Activated T-helper 17 cell treated with anti-CD3 and anti-CD28 coated beads, Interleukin-2, amount 50 U/mL, for 72 hours (primary cell): ENCODE measurements at places on chromosomes 4 and X. TPM values are rescaled to one million over a fixed set of nuclear protein-coding genes. Genes with fewer than 3 reads are reported as not detected.
A peak's percentile ranks its signal among the peaks of the same experiment; 100 is the strongest.

Gene MAGIX
- 3.7 TPM for total RNA-seq

GRCh38 chrX:12239356-12240082 is 101.2 kb downstream of the FRMPD4 start:
- ATAC-seq = no peak

DNA sequence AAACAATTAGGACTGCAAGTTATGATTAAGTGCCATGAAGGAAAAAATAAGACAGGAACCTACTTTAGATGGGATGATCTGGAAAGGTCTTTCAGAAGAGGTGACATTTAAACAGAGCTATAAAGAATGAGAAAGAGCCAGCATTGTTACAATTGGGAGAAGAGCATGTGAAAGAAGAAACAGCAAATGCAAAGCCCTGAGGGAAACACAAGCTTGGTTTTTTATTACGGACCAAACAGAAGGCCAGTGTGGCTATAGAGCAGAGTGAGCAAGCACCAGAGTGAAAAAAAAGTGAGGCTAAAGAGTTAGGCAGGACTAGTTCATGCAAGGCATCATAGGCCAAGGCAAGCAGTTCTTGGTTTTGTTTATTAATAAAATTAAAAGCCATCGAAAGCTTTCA is 175.6 kb downstream of the RBMX2 start:
- no peak for ATAC-seq

Gene PITX2
- not detected for total RNA-seq

Gene TAF1
- 31.9 TPM for total RNA-seq

GRCh38 chrX:20477219-20477618 is 210.5 kb upstream of the RPS6KA3 start:
- ATAC-seq = no peak

GRCh38 chr4:183920512-183920911 is 15.4 kb downstream of the STOX2 start:
- ATAC-seq = no peak

DNA sequence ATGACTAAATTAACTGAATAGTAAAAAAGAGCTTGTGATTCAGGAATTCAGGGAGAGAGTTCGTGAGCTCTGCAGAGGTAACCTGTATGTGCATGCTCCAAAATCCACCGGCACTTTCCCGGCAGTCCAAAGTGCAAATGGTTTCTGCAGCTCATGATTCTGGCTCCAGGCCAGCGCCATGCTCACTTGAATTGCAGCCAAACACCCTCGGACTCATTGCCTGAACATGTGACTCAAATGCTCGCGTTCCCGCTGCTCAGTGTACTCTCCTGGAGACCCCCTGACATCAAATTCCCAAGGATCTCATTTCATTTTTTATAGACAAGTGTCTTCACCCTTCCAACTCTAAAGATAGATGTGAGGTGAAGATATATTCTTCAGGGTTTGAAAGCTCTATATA is 44.1 kb upstream of the SH3RF1 start:
- ATAC-seq = no peak

- no peak for ATAC-seq
Observed at GRCh38 chrX:19794690-19795089, 92.7 kb downstream of the SH3KBP1 start.

Gene RNF150
- total RNA-seq = not detected

Gene CTAG1A
- total RNA-seq = not detected

DNA sequence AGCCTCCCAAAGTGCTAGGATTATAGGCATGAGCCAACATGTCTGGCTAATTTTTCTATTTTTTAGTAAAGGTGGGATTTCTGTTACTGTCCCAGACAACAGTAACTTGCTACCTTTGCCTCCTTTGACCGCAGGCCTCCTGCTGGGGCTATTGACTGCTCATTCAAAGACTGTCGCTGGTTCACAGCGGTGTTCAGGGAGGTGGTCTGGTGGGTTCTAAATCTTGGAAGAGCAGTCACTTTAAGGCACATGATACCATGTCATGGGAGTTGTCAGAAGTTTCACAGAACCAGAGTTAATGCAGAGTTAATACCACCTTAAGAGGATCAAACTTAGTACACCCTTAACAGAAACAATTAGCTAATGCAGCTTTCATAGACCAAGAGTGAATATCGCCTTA is 3.8 kb downstream of the ASMT start:
- no peak for ATAC-seq

Gene MSANTD1
- total RNA-seq = 1.1 TPM

Gene CXorf65
- 36.4 TPM for total RNA-seq

DNA sequence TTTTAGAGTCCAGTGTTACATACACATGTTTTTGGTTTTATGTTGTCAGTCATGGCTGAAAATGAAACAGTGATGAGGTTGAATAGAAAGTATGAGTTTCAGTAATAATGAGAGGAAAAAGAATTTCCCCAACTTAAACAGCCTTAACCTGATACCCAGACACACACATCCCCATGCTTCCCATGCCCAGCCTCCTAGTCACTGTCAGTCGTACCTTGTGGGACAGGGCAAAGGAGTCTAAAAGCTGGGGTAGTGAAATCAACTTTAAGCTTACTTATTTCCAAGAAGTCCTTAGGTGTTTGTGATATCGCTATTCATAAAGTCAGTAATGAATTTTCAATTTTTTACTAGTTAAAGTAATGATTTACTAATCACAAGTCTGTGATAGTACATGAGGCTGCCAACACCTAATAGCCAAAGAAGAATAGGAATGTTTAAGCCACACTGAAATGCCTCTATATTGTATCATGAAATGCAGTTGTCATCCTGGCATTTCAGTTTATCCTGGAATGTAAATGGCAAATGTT is 24.3 kb upstream of the GPR34 start:
- ATAC-seq = peak; percentile 92

Gene SCD5
- total RNA-seq = 0.91 TPM

Gene STS
- 3.5 TPM for total RNA-seq

- no peak for ATAC-seq
Observed at GRCh38 chr4:624705-625590, at the start of gene PDE6B. Gene PDE6B, plus strand, starts transcription at chr4:625573. Its CDS starts 54 bp downstream, at chr4:625627.

Gene TKTL1
- 0.54 TPM for total RNA-seq

- ATAC-seq = no peak
Observed at GRCh38 chr4:156892805-156893204, 78.8 kb downstream of the PDGFC start.

GRCh38 chr4:75056277-75056676 is 123.4 kb downstream of the PARM1 start:
- ATAC-seq = no peak

- no peak for ATAC-seq
Observed at GRCh38 chrX:131752493-131753198, 208.8 kb downstream of the OR13H1 start.

Gene RTL3
- total RNA-seq = not detected

Gene RAP2C
- 29.6 TPM for total RNA-seq
